Natural killer cell treated with Interleukin-12 subunit alpha and Interleukin-12 subunit beta and Interleukin-15 and Interleukin-18, amount 100 ng/mL, for 72 hours (primary cell): ENCODE measurements at places on chromosomes 13 and 19. TPM values are rescaled to one million over a fixed set of nuclear protein-coding genes. Genes with fewer than 3 reads are reported as not detected.

- H3K4me1 ChIP-seq = peaks cover 15% of the 10 kb centered on the region
- no peaks in the 10 kb centered on the region for H3K27me3 ChIP-seq
- no peak overlapping the region for H3K4me3 ChIP-seq
- H3K27ac ChIP-seq = no peak overlapping the region
- DNase-seq = no peak
Observed at GRCh38 chr19:8259142-8259921, 48.8 kb downstream of the CD320 start.

GRCh38 chr13:28415994-28416421 lies 78.9 kb downstream of the FLT1 start:
- no peak for DNase-seq
- H3K36me3 ChIP-seq = no peaks in the 10 kb centered on the region
- no peaks in the 10 kb centered on the region for H3K27me3 ChIP-seq

- no peak overlapping the region for H3K27ac ChIP-seq
- H3K27me3 ChIP-seq = no peaks in the 10 kb centered on the region
Observed at GRCh38 chr19:40322951-40323615, 25.1 kb downstream of the C19orf47 start.

- no peaks in the 10 kb centered on the region for H3K36me3 ChIP-seq
- no peak for DNase-seq
- H3K4me3 ChIP-seq = no peak overlapping the region
- no peak overlapping the region for H3K27ac ChIP-seq
- H3K4me1 ChIP-seq = peaks cover 5% of the 10 kb centered on the region
Observed at GRCh38 chr13:53121919-53122318, 93.3 kb downstream of the OLFM4 start.

DNA sequence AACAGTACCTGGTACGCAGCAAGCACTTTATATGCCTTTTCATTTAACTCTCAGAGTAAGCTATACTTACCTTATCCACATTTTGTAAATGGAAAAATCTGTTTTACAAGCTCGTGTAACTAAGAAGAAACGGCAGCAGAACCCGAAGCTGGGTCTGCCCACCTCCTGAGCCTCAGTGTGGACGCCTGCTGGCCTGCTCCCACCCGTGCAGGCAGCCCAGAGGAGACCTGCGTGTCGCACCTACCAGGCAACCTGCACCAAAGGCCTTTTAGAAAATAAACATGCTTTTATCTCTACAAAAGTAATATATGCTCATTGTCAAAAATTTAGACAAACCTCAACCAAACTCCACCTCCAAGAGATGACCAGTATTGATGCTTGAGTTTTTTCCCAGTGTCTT lies 62.7 kb downstream of the CRYL1 start:
- peaks cover 2% of the 10 kb centered on the region for H3K27me3 ChIP-seq
- no peaks in the 10 kb centered on the region for H3K36me3 ChIP-seq
- DNase-seq = no peak
- no peak overlapping the region for H3K4me3 ChIP-seq

- no peak for DNase-seq
- peaks cover 10% of the 10 kb centered on the region for H3K36me3 ChIP-seq
- no peaks in the 10 kb centered on the region for H3K4me1 ChIP-seq
Observed at GRCh38 chr13:43167731-43168130, 144.3 kb downstream of the DNAJC15 start.

DNA sequence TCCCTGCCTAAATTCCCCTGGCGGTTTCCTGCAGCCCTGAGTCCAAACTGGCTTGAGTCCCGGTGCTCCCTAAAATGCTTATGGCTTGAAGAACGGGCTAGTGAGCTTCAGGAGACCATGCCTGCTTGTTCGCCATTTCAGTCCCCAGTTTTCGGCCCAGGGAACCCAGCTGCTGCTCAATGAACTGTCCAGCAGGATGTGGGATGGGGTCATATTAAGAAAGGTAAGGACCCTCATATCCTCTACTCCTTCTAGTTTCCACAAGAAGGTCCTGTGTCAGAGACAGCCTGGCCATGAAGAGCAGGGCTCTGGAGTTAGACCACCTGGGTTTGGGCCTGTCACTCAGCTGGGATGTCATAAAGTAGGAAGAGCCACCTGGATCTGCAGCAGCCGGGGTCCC lies 17.0 kb upstream of the SPC24 start:
- DNase-seq = no peak
- no peaks in the 10 kb centered on the region for H3K4me1 ChIP-seq
- no peaks in the 10 kb centered on the region for H3K36me3 ChIP-seq
- H3K27ac ChIP-seq = no peak overlapping the region

PKN1 gene
- 160 TPM for total RNA-seq

ATP8A2 gene
- total RNA-seq = 0.14 TPM

TMEM59L gene
- not detected for total RNA-seq

C13orf42 gene
- not detected for total RNA-seq

LYPD5 gene
- 0.29 TPM for total RNA-seq
